ENCODE measurements at places on chromosomes 3 and 15.

GRCh38 chr3:35708394-35709271 lies 69.3 kb downstream of the ARPP21 start:
- DNase-seq, result no peak

DNA sequence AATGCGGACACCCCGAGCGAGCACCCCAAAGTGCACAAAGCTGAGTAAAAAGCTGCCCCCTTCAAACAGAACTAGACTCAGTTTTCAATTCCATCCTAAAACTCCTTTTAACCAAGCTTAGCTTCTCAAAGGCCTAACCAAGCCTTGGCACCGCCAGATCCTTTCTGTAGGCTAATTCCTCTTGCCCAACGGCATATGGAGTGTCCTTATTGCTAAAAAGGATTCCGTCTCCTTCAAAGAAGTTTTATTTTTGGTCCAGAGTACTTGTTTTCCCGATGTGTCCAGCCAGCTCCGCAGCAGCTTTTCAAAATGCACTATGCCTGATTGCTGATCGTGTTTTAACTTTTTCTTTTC lies 5.3 kb downstream of the BHLHE40 start:
- no peak for DNase-seq

GRCh38 chr3:102112704-102113230 lies 263.5 kb downstream of the NFKBIZ start:
- no peak for DNase-seq

DNA sequence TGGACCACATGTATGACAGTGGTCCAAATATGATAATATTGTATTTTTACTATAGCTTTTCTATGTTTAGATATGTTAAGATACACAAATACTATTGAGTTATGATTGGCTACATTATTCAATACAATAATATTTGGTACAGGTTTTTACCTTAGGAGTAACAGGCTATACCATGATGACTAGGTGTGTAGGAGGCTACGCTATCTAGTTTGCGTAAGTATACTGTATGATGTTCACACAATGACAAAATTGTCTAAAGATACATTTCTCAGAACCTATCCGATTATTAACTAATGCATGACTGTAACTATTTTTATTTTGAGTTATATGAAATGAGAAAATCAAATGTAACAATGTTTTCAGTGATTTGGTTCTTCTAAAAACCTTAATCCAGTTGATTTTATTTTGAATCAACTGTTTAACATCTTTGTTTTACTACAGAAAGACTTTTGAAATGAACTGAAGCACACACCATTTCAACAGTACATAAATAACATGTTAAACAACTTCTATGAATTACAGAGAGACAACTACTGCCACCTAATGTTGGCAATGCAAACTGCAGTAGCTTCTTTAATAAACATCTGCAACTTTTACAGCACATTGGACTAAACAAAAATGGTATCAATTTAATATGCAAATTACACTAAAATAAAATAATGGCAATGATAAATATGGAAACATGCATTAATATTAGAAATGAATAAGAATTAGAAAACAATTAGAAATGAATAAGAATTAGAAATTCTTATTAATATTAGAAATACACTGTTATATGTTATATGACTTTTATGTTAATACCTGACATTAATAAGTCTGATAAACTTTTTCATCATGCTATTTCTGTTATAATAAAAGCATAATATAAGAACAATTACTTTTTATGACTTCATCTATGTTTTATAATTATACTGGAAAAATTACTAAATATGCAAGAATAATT lies 255.7 kb downstream of the MBNL1 start:
- no peak for DNase-seq

DNA sequence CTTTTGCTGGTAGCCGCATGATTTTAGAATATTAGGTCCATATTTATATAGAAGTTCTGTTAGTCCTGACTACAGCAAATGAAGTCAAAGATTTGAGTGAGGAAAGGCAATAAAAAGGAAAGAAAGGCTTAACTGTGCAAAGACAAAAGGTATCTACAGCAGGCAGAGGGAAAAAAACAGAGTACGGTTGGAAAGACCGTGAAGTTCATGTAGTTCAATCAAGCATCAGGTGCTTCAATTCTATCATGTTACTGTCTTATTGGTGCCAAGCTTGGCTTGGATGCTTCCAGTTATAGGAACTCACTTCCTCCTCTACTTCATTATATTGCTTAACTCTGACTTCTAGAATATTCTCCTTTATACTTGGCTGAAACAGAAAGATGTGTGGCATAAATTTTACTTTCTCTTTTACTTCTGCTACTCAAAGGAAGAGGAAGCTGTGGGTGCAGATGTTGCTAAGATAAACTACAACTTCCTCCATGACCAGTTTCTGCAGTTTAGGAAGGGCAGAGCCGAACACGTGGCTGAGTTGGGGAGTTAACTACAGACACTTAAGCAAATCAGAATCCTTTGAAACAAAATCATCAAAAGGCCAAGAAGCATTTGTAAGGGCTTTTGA lies 72.6 kb upstream of the ZBED2 start:
- DNase-seq, result no peak

GRCh38 chr3:15805756-15806266 lies 8.0 kb upstream of the ANKRD28 start:
- no peak for DNase-seq

DNA sequence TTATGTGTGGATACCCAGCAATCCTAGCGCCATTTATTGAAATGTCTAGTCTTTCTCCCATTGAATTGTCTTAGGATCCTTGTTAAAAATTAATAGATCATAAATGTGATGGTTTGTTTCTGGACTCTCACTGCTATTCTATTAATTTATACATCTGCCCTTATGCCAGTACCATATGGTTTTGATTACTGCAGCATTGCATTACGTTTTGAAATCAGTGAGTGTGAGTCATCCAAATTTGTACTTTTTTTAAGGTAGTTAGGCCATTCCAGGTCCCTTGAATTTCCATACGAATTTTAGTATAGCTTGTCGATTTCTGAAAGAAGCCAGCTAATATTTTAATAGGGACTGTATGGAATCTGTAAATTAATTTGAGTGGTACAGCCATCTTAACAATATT lies 648.6 kb upstream of the ZNF385D start:
- no peak for DNase-seq

GRCh38 chr3:52093756-52094545 lies 37.6 kb upstream of the DUSP7 start:
- DNase-seq, result no peak

GRCh38 chr3:112767177-112767576 lies 79.5 kb downstream of the CD200R1L start:
- no peak for DNase-seq

All from C1 segment of cervical spinal cord (tissue), 14 donors.